NCI-H2081 treated with DMSO at 0.1 percent for 48 hours (cell line): ENCODE measurements at places on chromosomes 4 and X.

GRCh38 chrX:39854772-39855747, 242.7 kb downstream of the BCOR start:
- DNase-seq, result no peak

- no peak for DNase-seq
Observed at GRCh38 chr4:169198167-169198566, 72.6 kb downstream of the SH3RF1 start.

GRCh38 chrX:37786624-37787422, 7.0 kb downstream of the CYBB start:
- no peak for DNase-seq

DNA sequence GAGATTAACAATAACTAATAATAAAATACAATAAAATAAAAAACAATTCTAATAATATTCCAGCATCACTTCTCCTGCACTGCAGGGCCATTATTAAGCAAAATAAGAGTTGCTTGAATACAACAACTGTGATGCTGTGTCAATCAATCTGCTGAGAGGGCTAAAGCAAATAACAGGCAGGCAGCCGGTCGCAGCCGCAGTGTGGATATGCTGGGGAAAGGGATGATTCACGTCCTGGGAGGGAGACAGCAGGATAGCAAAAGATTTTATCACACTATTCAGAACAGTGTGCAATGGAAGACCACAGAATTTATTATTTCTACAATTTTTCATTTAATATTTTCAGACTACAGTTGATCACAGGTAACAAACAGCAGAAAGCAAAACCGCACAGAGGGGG, 76.5 kb upstream of the SMARCAD1 start:
- DNase-seq, result no peak

DNA sequence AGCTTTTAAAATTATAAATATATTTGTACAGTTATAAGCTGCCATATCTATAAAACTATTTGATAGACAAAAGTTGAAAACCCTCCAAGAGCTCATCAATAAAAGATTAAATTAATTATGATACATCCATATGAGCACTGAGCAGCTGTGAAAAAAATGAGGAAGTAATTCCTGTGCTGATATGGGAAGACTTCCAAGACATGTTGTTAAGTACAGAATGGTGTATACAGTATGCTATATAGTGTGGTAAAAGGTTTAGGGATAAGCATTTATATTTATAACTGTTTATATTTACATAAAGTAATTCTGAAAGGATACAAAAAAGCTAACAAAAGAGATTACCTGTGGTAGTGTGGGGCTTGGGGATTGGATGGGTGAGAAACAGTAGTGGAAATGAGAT, 92.8 kb upstream of the BMP2K start:
- DNase-seq, result no peak

DNA sequence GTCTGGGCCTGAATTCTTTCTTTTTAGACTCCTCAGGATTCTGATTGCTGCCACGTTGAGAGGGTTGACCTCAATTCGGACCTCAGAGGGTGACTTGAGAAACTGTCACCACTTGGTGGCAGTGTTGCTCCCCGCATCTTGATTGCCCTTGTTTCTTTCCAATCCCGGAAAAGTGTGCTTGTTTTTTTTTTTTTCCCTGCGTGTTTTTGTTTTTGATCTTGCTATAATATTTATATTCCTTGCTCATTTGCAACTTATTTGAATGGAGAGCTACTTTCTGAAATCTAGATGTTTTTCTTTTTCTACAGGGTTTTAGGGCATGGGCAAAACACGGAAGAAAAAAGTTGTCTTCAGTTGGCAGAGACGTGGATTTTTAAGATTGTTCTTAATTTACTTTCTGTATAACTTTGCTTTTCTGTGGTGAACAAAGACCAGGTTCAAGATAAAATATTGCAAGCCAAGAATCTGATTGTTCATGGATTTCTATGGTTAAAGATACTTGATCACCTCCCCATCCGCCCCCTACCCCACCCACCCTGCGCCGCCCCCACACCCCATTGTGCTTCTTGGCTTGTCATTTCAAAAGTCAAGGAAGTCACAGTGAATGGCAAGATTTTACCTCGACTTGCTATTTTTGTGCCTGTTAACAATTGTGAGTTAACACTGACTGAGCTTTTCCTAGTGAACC, 102.0 kb downstream of the PTTG2 start:
- no peak for DNase-seq

GRCh38 chr4:5722328-5722727, 11.3 kb downstream of the EVC start:
- no peak for DNase-seq

DNA sequence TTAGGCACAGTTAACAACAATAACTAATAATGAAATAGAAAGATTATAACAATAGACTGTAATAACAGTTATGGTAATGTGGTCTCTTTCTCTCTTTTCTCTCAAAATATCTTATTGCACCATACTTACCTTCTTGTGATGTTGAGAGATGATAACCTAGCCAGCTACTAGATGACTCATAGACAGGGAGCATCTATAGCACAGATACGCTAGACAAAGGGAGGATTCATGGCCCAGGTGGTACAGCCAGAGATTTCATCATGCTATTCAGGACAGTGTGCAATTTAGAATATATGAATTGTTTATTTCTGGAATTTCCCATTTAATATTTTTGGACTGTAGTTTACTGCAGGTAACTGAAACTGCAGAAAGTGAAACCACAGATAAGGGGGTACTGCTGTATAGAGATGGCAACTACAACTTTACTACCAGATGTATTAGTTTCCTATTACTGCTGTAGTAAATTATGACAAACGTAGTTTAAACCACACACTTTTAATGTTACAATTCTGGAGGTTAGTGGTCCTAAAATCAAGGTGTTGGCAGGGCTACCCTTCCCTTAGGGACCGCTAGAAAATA, 41.8 kb upstream of the MAGED1 start:
- DNase-seq, result no peak

DNA sequence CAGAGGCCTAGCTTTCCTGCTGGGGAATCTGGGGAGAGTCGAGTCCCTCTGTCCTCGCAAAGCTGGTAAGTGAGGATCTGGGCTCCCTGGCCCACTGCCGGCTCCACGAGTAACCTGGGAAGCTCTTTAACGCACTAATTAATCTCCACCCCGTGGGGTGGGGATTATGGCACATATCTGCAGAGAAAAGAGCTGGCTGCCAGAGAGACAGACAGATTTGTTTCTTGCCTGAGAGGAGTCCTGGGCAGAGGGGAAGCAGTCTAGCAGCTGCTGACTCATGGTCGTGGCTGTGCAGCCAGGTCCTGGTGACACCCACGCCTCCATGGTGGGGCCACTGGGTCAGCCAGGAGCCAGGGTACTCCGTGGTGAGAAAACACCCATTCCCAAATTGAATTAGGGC, 14.0 kb downstream of the SORCS2 start:
- DNase-seq, result no peak

GRCh38 chrX:152926279-152926678, 28.4 kb downstream of the ZNF185 start:
- DNase-seq, result no peak

- no peak for DNase-seq
Observed at GRCh38 chr4:156547439-156547838, 424.2 kb downstream of the PDGFC start.

DNA sequence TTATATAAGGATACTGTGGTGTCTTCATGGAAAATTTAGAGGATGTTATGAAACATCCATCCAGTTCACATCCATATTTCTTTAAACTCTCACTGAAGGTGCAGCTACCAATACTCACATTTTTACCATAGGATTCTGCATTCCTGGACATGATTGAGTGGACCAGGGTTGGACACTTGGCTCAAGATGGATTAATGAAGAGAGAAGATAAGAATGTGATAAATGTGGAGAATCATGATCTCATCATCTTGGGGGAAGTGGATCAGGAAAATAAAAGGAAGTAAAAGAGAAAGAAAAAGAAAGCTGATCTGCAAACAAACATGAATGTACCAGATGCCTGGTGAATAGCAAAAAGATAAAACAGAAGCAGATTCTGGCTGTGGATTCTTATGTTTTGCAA, 175.4 kb downstream of the NPFFR2 start:
- no peak for DNase-seq

DNA sequence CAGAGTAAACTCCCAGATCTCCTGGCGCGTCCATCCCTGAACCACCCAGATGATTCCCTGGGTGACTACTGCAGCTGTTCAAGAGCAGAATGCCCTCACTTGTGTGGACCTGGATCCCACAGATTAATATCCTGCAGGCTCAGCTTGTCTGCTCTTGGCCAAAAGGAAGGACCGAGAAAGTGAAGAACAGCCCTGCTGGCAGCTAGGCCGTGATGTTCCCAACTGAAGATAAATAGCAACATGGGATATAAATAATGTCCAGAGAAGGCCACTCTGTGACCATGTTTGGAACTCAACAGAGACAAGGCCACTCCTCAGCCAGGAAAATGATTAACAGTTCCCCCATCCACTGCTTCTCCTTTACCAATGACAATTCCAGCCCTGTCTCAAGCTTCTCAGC, 21.5 kb downstream of the SUPT20HL2 start:
- DNase-seq, result no peak

- no peak for DNase-seq
Observed at GRCh38 chr4:73814679-73815078, 21.8 kb upstream of the CXCL6 start.

DNA sequence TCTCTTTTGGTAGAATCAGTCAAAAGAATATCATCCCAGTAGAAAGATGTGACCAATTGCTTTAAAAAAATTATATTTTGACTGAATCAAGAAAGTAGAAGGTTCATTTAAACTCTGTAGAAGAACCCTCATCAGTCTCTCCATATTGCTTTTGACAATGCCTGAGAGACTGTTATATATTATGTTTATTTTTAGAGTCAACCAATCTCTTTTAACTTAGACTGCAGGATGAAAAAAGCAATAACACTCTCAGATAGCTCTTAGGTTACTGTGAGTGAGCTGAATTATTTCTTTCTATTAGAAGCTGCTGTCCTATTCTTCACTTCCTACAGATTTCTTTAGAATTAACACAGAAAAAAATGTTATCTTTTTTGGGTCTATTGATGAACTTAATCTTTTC, 38.1 kb downstream of the GALNTL6 start:
- DNase-seq, result no peak

DNA sequence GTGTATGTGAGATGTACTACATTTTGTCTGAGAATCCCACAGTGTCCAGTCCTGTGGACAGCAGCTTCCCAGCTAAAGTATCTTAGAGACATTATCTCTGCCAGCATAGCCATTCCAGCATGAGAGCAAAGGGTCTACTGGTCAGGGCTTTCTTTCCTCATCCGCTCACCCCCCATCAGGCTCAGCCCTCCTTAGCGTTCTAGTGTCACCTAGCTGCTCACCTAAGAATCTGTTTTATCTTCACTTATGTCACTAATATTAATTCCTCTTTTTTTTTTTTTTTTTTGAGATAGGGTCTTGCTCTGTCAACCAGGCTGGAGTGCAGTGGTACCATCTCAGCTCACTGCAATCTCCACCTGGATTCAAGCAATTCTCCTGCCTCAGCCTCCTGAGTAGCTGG, 15.6 kb downstream of the RUFY3 start:
- DNase-seq, result no peak
